ENCODE measurements at places on chromosomes 3 and 15.
A peak's percentile ranks its signal among the peaks of the same experiment; 100 is the strongest.

GRCh38 chr15:48887144-48887543 lies 9.2 kb downstream of the EID1 start:
- no peak for DNase-seq

- DNase-seq, result peak; percentile 52
Measured at GRCh38 chr3:58188173-58188564, 22.6 kb downstream of the DNASE1L3 start.

GRCh38 chr3:71447197-71447596 lies 136.3 kb downstream of the FOXP1 start:
- DNase-seq, result no peak

GRCh38 chr3:39285332-39285731 lies 5.5 kb upstream of the CX3CR1 start:
- DNase-seq, result no peak

DNA sequence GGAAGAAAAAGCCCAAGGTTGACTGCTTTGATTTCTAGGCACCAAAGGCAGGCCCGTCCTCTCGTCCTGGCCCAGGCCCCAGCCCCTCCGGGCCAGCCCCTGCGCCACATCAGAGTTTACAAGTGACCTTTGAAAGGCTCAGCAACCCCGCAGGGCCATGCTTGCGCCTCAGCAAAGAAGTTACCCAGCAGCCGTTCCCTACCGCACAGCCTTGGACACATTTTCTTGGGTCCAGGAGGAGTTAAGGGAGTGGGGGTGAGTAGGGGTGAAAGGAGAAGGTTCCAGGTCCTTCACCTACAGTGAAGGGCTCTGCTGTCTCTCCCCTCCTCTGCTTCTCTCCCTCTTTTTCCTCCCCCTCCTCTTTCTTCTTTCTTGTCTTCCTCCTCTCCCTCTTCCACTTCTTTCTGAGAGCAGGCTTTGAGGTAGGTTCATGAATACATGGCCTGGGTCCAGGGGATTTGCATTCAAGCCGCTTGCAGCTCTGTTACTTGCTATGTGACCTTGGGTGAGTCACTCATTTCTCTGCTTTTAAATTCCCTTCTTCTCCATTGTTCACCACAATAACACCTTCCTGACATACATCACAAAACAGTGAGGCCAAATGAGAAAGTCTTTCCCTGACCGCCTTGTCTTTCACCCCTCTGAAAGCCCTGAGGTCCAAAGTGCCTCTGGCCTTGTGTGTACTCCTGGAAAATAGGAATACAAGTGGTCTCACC lies 223.3 kb upstream of the TPRG1 start:
- DNase-seq, result no peak

DNA sequence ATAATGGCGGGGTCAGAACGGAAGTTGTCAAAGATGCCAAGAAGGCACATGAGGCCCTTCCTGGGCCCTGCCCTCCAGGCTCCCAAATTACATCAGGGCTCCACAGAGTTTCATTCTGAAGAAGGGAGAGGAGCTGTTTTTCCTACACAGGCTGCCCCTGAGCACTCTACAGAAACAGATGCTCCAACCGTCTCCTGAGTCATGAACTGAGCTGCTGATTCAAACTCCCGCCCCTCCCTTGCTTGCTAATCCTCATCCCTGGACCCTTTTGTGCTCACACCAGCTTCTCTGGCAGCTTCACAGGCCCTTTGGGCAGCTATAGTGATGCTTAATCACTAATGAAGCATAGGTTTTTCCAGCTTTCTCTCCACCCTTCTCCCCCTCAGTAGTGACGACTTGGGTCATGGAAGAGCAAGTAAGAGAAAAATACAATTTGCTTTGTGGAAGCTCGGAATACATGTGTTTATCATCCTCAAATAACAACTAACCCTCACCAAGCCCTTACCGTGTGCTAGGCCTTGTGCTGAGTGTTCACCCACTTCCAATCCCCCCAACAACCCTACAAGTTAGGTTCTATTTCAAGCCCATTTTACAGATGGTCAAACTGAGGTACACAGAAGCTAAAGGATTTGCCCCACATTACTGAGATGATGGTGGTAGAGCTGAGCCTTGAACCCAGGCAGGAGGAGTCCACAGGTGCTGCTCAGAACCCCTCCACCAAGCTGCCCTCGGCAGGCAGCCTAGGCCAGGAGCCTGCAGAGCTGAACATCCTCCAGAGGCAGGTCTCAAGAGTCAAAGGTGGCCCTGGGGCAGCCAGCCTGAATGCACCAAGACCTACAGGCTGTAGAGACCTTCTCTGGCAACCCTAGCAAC lies 21.9 kb downstream of the MEGF11 start:
- peak; percentile 40 for DNase-seq

GRCh38 chr3:15647611-15648167 lies 46.1 kb downstream of the BTD start:
- no peak for DNase-seq

GRCh38 chr3:194350726-194351071 lies 429 bp downstream of the CPN2 start:
- DNase-seq, result no peak

GRCh38 chr3:24004171-24004938 lies 59.3 kb downstream of the NR1D2 start:
- no peak for DNase-seq
